ENCODE measurements at places on chromosomes 13 and 19.

DNA sequence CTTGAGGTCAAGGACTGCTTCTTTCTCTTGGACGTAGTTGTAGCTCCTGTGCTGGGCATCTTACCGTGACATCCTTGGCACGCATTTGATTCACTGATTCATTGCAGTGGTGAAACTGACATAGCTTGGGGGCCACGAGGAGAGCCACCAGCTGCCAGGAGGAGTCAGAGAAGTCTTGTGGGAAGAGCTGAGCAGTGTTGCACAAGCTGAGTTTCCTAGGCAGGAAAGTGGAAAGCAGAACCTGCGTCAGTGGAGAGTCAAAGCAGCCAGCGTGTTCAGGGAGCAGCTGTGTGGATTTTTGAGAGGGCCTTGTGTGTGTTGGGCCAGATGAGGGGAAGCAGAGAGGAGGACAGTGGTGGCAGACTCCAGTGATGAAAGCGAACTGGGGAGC lies 5.3 kb upstream of the GPR183 start:
- no peak for DNase-seq

- DNase-seq, result peak; percentile 37
Observed at GRCh38 chr13:94859278-94859691, 146.9 kb upstream of the SOX21 start.

- no peak for DNase-seq
Observed at GRCh38 chr13:26423629-26424028, 133.9 kb upstream of the WASF3 start.

GRCh38 chr13:110187641-110188161 lies 119.3 kb downstream of the COL4A1 start:
- DNase-seq, result no peak

GRCh38 chr19:45437328-45437727 lies 13.6 kb upstream of the ERCC1 start:
- no peak for DNase-seq

- DNase-seq, result no peak
Observed at GRCh38 chr13:46522748-46523030, 30.3 kb upstream of the LRCH1 start.
